Bone marrow (tissue), 2 donors: ENCODE measurements at places on chromosomes 2 and 18.

DNA sequence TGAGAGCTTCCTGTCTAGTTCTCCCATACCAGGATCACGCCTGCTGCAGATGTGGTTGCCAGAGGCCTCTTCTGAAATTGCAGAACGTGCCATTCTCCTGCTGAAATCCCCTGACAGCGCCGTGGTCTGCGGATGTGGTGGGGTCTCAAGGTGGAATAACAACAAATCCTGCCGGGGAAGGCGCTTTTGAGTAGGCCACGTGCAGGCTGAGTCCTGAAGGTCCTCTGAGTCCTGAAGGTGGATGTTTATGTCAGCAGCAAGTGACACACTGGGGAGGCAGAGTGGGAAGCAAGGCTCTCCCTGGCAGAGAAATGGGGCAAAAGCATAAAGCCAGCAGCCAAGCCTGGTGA is 241.4 kb downstream of the MYCN start:
- no peak for DNase-seq

DNA sequence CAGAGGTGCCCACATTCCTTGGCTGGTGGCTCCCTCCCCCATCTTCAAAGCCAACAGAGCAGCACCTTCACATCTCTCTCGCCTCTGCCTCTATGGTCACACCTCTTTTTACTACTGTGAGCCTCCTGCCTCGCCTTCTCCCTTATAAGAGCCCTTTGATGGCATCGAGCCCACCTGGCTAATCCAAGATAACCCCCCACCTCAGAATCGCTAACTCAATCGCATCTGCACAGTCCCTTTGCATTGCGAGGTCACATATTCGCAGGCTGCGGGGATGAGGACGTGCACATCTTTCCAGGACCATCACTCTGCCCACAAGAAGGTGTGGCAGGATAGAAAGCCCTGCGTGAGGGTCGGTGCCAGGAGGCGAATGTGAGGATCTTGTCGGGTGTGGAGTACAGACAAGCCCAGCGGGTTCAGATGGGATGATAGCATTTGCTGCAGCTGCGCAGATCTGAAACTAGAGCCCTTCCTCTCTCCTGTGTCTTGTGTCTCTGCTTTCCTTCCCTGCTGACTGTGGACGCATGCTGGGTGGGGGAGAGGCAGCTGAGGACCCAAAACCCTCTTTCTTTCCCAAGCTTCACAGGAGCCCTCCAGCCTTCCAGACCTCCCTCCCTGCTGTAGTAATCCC is 148.3 kb upstream of the HDAC4 start:
- no peak for DNase-seq

- DNase-seq = no peak
Measured at GRCh38 chr18:6521803-6522418, 107.2 kb upstream of the L3MBTL4 start.

GRCh38 chr18:51400721-51401120 is 203.2 kb upstream of the MEX3C start:
- no peak for DNase-seq

DNA sequence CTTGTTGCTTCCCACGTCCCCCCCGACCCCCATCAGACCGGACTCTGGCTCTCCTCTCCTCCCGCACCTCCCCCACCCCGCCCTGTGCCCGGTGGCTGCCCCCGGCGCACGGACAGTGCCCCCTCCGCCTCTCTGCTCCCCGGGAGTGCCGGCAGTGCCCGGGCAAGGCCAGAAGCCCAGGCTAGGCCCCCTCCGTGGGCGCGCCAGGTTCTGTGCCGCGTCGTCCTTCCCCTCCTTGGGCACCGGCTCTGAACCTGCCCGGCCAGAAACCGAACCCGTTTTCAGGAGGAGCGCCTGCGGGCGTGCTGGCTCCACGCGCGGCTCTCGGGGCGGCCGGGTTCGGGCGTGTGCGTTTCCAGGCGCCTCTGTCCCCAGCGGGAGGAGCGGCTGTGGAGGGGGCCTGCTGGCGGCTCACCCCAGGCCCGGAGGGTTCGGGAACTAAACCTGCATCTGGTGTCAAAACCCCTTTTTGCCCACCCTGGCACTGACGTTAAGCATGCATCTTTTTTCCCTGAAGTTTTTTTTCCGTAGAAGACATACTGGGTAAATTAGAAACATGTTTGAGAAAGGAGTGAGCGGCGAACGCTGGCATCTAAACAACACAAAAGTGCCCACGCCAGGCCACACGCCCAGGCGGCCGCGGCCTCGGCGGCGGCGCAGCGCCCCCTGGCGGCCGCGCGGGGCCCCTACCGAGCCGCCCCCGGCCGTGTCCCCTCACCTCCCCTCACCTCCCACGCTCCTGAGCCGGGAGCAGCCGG is 123.9 kb upstream of the SLC1A4 start:
- peak; percentile 25 for DNase-seq

DNA sequence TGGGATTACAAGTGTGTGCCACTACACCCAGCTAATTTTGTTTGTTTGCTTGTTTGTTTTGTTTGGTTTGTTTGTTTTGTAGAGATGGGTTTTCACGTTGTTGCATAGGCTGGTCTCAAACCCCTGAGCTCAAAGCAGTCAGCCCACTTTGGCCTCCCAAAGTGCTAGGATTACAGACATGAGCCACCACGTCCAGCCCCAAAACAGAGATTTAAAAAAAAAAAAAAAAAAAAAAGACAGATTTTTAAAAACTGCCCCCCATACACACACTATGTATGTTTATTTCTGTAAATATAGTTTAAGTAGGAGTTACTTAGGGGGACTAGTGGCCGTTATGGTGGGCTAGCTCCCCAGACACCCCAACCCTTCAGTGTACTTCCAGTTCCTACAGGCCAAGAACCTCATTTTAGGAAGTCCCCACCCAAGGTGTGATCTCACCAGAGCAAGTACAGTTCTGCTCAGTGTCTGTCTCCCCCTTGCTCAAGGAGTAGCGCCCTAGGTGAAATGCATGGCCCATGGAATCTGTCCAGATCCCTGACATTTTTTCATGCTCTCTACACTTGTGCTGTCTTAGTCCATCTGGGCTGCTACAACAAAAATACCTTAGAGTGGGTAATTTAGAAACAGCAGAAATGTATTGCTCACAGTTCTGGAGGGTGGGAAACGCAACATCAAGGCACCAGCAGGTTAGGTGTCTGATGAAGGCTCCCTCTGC is 1.6 kb upstream of the TMBIM1 start:
- no peak for DNase-seq

DNA sequence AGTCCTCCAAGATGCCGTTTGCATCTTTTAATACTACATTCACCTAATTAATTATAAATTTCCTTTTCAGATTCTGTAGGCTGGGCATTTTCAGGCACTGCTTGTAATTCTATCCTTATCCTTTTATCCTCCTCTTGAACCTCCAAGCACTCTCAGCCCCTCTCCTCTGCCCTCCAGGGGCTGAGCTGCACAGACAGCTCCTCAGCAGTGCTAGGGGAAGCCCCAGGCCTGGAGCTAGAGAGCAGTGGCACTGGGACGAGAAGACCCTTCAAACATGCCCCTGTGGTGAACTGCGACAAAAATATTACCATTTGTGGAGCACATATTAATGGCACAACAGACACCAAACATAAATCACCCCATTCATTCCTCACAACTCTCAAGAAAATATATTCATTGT is 32.9 kb downstream of the CFAP210 start:
- DNase-seq = no peak

- DNase-seq = no peak
Measured at GRCh38 chr18:62904396-62905285, 189.3 kb downstream of the PHLPP1 start.

- no peak for DNase-seq
Measured at GRCh38 chr2:179518830-179519229, 254.2 kb upstream of the SESTD1 start.

DNA sequence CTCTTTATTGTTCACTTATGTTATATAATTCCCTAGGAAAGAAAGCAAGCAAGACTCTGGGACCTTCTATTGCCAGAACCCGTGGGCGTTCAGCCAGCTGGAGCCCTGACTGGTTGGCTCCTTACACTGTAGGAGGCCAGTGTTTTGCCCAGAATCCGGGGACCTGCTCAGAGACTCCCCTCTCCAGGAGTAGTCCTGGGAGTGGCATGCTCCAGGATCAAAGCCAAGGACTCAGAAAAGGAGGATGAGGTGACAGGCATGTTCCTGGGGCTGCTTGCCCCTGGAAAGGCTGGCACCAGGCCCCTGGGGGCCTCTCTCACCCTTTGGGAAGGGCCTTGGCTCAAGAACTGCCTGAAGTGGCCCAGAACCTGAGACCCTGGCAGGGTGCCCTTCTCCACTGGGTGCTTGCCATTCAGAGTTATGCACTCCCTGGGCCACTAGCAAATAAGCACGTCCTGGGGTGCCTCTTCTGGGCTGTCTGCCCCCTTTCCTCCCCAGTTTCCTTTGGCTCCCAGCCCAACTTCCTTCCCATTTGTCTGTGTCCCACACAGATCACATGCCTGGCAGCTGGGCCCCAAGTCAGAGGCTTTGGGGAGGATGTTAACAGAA is 19.6 kb upstream of the KIF3C start:
- peak; percentile 60 for DNase-seq

GRCh38 chr2:230498506-230499107 is 82.6 kb downstream of the SP100 start:
- DNase-seq = no peak

- DNase-seq = no peak
Measured at GRCh38 chr2:241942416-241943208, 73.1 kb downstream of the RTP5 start.

- DNase-seq = no peak
Measured at GRCh38 chr2:36338827-36339145, 16.8 kb upstream of the CRIM1 start.

- no peak for DNase-seq
Measured at GRCh38 chr18:13801260-13801601, 22.7 kb upstream of the MC5R start.

GRCh38 chr2:161983866-161984265 is 90.1 kb downstream of the DPP4 start:
- no peak for DNase-seq

DNA sequence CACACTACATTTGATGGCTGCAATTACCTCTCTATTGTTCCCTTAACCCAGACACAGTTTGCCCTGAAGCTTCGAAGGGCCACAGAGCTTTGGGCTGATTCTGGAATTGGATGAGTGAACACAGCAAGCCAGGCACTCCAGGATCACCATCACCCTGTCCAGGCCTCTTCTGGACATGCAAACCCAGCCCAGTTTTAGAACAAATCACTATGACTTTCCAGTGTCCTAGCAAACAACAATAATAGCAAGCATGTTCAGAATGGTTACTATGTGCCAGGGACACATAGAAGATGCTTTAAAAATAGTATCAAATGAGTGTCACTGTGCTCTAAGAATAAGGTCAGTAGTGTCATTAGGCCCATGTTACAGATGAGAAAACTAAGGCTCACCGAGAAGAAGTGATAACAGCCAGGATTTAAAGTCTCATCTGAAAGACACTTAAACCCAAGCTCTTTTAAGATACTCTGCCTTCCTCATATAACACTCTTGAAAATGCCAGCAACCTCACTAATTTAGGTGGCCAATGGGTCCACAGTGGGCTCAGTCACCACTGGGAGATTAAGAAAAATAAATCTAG is 191.7 kb upstream of the STK17B start:
- DNase-seq = no peak

DNA sequence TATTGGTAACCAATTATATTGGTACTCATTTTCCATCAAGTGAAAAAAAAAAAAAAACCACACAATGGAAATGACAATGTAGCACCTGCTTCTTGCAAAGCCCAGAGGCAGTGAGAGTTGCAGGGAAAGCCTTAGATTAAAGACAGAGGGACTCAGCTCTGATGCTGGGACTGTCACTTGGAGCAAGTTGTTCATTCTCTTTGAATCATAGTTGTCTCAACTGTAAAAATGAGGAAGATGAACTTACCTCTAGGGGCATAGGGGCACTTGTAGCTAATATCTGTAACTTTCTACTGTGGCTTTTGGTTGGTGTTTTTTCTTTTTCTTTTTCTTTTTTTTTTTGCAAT is 81.4 kb upstream of the LPIN2 start:
- no peak for DNase-seq

GRCh38 chr2:63301481-63301880 is 250.9 kb downstream of the OTX1 start:
- no peak for DNase-seq

DNA sequence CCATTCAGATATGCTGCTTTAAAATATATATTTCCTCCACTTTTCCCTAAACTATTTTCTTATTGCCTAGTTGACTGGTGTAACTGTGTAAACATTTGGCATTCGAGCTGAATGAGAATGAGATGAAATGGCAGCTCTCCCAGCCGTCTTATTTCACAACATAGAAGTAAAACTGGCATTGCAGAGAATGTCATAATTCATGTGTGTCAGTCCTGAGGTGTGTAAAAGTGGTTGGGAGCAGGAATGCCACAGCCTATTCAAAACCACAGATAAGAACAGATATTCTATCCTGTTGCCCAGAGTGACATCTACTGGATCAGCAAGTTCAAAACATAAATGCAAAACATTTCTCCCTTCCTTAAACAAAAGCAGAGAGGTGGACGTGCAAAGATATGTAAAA is 565.5 kb upstream of the CHAC2 start:
- no peak for DNase-seq

GRCh38 chr2:192558637-192559036 is 363.9 kb upstream of the TMEFF2 start:
- no peak for DNase-seq

- no peak for DNase-seq
Measured at GRCh38 chr2:53697686-53698085, 69.9 kb upstream of the CHAC2 start.

GRCh38 chr2:203813684-203814083 is 53.9 kb upstream of the CTLA4 start:
- DNase-seq = no peak

GRCh38 chr18:79848579-79849327 is 51.0 kb downstream of the KCNG2 start:
- no peak for DNase-seq

GRCh38 chr2:239590276-239590675 is 189.5 kb upstream of the HDAC4 start:
- no peak for DNase-seq

DNA sequence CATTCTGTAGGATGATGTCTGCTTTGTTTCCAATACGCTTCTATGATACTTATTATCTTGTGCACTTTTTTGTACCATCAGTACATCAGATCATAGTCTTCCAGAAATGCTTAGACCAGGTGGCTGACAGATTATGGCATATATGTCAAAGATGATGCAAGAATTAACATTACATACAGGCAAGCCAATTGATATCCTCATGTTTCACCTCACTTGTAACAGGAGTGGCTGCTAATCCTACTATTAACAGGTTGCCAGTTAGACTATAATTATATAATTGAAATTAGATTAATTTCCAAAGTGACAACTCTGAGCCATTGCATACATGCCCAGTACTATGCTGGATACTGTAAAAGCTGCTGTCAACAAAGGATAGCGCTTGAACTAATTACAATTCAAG is 77.2 kb downstream of the TLK1 start:
- DNase-seq = no peak

DNA sequence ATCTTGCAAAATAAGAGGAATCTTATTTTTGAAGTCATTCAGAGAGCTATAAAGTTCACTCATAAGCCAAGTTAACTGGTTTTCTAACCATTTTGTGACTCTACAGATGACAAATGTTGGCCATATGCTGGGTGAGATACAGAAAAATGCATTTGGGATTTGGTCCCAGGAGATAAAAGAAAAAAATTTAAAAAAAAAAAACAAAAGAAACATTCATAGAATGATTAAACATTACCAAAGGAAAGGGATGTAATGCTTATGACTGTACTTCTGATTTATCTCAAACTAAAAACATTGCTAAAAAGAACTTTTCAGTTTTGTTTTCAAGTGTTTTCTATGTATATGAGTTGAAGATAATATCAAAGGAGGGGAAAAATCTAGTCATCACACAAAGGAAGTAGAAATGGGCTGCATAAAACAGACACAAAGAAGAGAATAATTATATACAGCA is 43.1 kb downstream of the PELI1 start:
- no peak for DNase-seq

- DNase-seq = no peak
Measured at GRCh38 chr2:238914648-238915015, 66.7 kb downstream of the TWIST2 start.
